Activated T-helper 2 cell treated with anti-CD3 and anti-CD28 coated beads, Interferon-gamma antibody, Interleukin-2, Interleukin-4, amounts not matched to agents 10 μg/mL and 5 μg/mL and 100 μg/mL, durations not matched to agents 14 hours and 24 hours and 36 hours (primary cell): ENCODE measurements at places on chromosomes 1 and 21.
A peak's percentile ranks its signal among the peaks of the same experiment; 100 is the strongest.

GRCh38 chr1:59976194-59977074, 49.9 kb upstream of the CYP2J2 start:
- no peaks in the 10 kb centered on the region for H3K36me3 ChIP-seq
- H3K27me3 ChIP-seq, result peaks cover 21% of the 10 kb centered on the region
- H3K27ac ChIP-seq, result no peak overlapping the region
- no peak for DNase-seq
- H3K4me1 ChIP-seq, result no peaks in the 10 kb centered on the region
- H3K4me3 ChIP-seq, result no peak overlapping the region

DNA sequence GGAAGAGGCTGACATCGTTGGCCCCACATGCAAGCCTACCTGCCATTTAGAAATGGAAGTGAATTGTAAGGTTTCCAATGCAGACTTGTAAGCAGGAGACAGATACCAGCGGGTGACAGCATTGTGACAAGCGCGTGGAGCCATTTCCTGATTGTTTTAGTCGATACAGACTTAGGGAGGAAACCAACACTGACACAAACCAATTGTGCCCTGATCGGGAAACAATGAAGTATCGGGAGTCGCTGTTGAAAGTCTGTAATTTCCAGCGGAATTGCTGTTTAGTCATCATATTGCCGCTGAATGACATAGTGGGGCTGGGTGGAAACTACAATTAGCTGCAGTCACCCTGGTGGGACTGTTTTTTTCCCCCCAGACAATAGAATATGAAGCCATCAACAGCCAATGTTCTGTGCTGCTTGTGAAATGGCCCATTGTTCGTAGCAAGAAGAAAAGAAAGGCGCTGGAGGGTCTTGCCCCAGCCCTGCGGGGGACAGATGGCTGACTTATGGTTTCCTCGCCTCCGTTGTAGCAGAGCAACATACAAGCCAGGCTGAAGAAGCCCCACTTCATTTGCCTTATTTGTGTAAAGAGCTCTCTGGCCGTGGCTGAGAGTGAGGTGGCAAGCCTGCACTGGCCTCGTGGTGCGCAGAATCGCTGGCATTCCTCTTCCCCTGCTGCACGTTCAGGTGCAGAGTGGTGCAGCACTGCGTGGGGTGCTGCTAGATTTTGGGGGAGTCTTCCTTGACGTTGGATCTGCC, 462.7 kb downstream of the CAMTA1 start:
- H3K36me3 ChIP-seq, result no peaks in the 10 kb centered on the region
- H3K4me3 ChIP-seq, result no peak overlapping the region
- H3K4me1 ChIP-seq, result no peaks in the 10 kb centered on the region
- H3K27ac ChIP-seq, result no peak overlapping the region
- no peak for DNase-seq

DNA sequence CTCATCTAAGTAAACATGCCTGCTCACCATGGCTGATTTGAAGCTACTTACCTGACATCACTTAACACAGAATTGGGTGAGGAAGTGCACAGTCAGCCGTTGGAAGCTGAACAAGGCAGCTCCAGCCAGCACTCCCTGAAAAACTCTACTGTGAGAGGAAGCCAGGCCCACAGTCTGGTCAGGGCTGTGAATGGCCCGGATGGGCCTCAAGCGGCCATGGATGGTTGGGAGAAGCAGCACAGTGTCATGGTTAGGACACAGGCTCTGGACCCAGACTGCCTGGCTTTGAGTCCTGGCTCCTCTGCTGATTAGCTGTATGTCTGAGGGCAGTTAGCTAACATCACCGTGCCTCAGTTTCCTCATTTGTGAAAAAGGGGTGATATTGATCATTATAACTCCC, 267.8 kb downstream of the GRIK3 start:
- peaks cover 8% of the 10 kb centered on the region for H3K27me3 ChIP-seq
- H3K4me1 ChIP-seq, result no peaks in the 10 kb centered on the region
- no peak overlapping the region for H3K27ac ChIP-seq
- no peaks in the 10 kb centered on the region for H3K36me3 ChIP-seq

DNA sequence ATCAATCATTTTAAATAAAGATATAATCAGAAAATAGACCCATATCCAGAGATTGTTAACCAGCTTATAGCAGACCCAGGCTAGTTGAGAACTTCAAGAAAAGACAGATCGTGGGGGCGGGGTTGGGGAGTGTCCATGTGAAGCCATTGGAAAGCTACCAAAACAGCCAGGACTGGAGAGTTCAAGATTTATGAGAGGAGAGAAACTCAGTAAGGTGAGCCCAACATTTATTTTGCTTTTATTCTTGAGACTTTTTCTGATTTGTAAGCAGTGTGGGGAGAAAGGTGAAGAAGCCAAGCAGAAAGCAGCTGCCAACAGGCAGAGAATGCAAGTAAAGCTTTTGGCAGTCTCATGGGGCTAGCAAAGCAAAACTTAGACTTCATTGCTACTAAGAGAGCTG, 179.9 kb downstream of the VPS13D start:
- H3K27ac ChIP-seq, result no peak overlapping the region
- no peak for DNase-seq
- no peaks in the 10 kb centered on the region for H3K27me3 ChIP-seq
- peaks cover 64% of the 10 kb centered on the region for H3K36me3 ChIP-seq

GRCh38 chr1:6685381-6685780, 16.2 kb downstream of the DNAJC11 start:
- H3K27ac ChIP-seq, result no peak overlapping the region
- H3K4me1 ChIP-seq, result peaks cover 14% of the 10 kb centered on the region
- no peak overlapping the region for H3K4me3 ChIP-seq
- no peaks in the 10 kb centered on the region for H3K27me3 ChIP-seq

DNA sequence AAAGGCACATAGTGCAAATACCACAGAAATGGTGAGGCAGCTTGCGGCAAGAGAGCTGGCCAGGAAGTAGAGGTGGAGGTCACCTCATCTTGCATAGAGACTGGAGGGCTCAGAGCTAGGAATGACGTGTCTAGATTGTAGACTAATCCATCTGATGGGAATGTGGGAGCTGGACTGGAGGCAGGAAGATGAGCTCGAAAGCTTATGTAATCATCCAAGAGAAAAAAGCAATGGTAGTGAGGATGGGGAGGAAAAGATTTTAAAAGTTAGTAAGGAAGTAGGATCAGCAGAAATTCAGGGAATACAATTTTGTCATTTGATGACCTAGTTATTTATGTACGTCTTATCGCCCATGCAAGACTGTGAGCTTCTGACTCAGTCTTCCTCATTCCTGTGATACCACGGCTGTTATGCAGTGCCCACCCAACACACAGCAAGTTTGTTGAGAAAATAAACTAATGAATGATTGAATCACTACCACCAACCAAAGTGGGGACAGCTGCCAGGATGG, 123.9 kb downstream of the RRAGC start:
- H3K27ac ChIP-seq, result no peak overlapping the region
- no peak for DNase-seq
- H3K4me3 ChIP-seq, result no peak overlapping the region
- H3K4me1 ChIP-seq, result no peaks in the 10 kb centered on the region

GRCh38 chr1:24226749-24227148, 39.7 kb upstream of the IFNLR1 start:
- peaks cover 6% of the 10 kb centered on the region for H3K4me1 ChIP-seq
- H3K4me3 ChIP-seq, result no peak overlapping the region

DNA sequence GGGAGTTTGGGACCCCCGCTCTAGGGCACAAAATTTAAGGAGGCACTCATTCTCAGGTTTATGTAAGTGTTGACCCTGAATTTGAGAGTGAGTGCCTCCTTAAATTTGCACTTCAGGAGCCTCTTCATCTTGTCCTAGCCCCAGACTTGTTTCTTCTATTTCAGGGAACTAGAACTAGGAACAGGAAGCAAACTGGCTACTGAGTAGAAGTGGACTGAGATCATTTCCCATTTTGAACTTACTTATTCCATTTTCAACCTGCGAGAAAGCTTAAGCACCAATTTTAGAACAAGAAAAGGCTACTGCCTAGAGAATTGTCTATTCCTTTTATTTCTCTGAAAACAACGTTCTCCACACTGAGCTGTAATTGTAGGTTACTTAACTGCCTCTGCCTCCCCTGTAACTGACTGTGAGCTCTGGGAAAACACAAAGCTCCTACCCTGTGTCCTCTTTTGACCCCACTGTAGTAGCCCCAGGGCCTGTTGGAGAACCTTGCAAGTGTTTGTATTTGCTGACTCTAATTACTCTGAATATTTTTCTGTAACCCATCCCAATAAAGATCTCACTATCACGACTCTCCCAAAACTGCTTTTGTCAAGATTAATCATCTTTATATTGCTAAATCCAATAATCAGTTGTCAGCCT, 2.5 kb downstream of the PPT1 start:
- peaks cover 42% of the 10 kb centered on the region for H3K36me3 ChIP-seq
- no peak for DNase-seq

DNA sequence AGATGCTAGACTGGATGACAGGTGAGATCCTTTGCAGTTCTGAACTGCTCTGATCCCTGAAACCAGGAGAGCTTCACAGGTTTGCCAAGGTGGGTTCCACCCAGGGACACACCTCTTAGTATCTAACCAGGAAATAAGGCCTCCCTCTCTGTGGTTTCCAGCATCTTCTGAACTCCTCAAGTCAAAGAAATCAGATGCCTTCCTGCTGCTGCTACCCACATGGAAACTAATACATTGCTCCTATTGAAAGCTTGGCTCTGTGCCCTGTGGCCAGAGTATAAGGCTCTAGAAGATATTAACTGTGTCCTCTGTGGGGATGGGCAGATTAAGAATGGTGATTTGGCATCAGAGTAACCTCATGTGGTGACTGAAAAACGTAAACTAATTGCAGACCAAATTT, 75.0 kb upstream of the MRPS6 start:
- DNase-seq, result no peak
- peaks cover 22% of the 10 kb centered on the region for H3K36me3 ChIP-seq
- H3K27me3 ChIP-seq, result no peaks in the 10 kb centered on the region
- no peak overlapping the region for H3K27ac ChIP-seq

DNA sequence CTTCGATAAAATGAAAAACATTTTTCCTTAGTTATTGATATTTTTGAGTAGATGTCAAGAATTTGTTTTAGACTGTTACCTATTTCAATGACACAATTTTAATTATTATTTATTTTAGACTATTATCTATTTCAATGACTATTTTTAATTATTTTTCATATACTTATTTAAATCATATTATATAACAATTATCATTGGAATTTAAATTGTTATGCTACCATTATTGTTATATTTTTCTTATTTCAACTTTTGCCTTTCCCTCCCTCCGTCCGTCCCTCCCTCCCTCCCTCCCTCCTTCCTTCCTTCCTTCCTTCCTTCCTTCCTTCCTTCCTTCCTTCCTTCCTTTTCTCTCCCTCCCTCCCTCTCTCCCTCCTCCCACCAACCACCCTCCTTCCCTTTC, 229.3 kb downstream of the GRIK1 start:
- no peak for DNase-seq
- H3K4me1 ChIP-seq, result no peaks in the 10 kb centered on the region
- H3K27me3 ChIP-seq, result no peaks in the 10 kb centered on the region
- H3K36me3 ChIP-seq, result no peaks in the 10 kb centered on the region
- H3K4me3 ChIP-seq, result no peak overlapping the region

- no peaks in the 10 kb centered on the region for H3K27me3 ChIP-seq
- no peaks in the 10 kb centered on the region for H3K36me3 ChIP-seq
- H3K4me3 ChIP-seq, result no peak overlapping the region
- DNase-seq, result no peak
- no peak overlapping the region for H3K27ac ChIP-seq
- no peaks in the 10 kb centered on the region for H3K4me1 ChIP-seq
Measured at GRCh38 chr1:217747156-217747769, 116.1 kb downstream of the SPATA17 start.

- no peak overlapping the region for H3K4me3 ChIP-seq
- no peak for DNase-seq
- peaks cover 2% of the 10 kb centered on the region for H3K27me3 ChIP-seq
Measured at GRCh38 chr1:178962853-178963711, 62.6 kb upstream of the FAM20B start.

DNA sequence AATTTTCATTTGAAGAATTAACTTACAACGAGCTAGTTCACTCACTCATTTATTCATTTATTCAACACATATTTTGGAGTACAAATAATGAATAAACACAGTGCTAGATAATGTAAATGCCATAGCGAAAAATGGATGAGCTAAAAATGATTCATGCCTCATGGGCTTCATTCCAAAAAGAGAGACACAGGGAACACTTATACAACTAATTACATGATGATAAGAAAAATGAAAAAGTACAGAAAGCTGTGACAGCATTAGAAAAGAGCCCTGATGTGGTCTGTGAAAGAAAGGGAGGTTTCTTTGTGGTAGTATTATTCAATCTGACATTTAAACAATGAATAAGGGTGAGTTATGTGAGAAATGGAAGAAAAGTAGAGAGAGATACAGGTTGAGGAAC, 726.4 kb downstream of the AMY1C start:
- no peaks in the 10 kb centered on the region for H3K36me3 ChIP-seq
- H3K27me3 ChIP-seq, result no peaks in the 10 kb centered on the region
- DNase-seq, result no peak
- H3K4me1 ChIP-seq, result no peaks in the 10 kb centered on the region
- no peak overlapping the region for H3K27ac ChIP-seq

DNA sequence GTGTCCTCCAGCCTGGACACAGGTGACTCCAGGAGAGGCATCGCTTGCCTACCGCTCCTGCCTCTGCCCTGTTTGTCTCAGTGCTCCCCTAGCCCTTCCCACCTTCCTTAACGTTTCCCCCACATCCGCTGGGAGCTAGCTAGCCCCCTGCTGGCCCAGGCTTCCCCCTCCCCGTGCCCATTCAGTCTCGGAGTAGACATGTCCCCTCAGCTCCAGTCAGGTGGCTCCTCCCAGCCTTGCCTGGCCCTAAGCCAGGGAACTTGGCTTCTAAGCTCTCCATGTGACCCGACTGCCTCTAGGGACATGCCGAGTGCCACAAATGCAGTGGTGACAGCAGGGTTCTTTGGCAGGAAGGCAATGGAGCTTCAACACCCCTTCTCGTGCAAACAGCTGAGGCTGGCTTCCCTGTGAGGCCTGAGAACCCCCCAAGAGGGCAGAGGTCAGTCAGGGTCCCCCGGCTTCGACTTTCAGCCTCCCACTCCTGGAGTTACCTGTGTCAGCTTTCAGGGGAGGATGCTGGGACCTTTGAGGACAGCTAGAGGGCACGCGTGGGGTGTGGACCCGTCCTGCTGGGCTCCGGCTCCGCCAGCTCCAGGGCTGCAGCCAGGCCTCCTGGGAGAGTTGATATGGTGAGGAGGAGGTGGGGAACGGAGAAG, 16.2 kb downstream of the DRAXIN start:
- peaks cover 2% of the 10 kb centered on the region for H3K27me3 ChIP-seq
- no peaks in the 10 kb centered on the region for H3K36me3 ChIP-seq
- H3K27ac ChIP-seq, result no peak overlapping the region
- no peak overlapping the region for H3K4me3 ChIP-seq
- no peak for DNase-seq

DNA sequence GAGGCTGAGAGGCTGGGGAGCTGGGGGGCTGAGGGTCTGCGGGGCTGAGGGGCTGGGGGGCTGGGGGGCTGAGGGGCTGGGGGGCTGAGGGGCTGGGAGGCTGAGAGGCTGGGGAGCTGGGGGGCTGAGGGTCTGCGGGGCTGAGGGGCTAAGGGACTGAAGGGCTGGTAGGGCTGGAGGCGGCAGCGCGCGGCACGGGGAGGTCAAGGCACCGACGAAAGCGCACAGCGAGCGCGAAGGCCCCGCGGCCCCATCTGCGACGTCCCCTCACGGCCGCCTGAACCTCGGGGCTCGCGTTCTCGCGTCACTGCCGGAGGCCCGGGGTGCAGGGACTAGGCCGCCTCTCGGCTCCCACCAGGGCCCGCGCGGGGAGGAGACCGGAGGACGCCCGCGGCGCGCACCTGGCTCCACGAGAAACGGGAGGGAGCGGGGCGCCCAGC, 356 bp downstream of the INTS11 start:
- H3K36me3 ChIP-seq, result peaks cover 24% of the 10 kb centered on the region
- H3K27me3 ChIP-seq, result no peaks in the 10 kb centered on the region
- peaks cover 18% of the 10 kb centered on the region for H3K4me1 ChIP-seq
- DNase-seq, result no peak
- no peak overlapping the region for H3K27ac ChIP-seq
- H3K4me3 ChIP-seq, result peak overlapping the region; percentile 90
